Activated naive CD8-positive, alpha-beta T cell treated with anti-CD3 and anti-CD28 coated beads, Interleukin-2, amount 10 ng/mL, durations not matched to agents 7 days and 5 days (primary cell): ENCODE measurements at places on chromosomes 6 and 20. TPM values are rescaled to one million over a fixed set of nuclear protein-coding genes. Genes with fewer than 3 reads are reported as not detected.

GRCh38 chr6:46876126-46876525 is 45.6 kb downstream of the ADGRF5 start:
- no peak overlapping the region for H3K27ac ChIP-seq
- no peak for DNase-seq
- no peaks in the 10 kb centered on the region for H3K36me3 ChIP-seq
- H3K27me3 ChIP-seq: peaks cover 11% of the 10 kb centered on the region
- no peak overlapping the region for H3K4me3 ChIP-seq

- peaks cover 2% of the 10 kb centered on the region for H3K4me1 ChIP-seq
- no peak overlapping the region for H3K4me3 ChIP-seq
- H3K27me3 ChIP-seq: no peaks in the 10 kb centered on the region
- DNase-seq: no peak
- no peaks in the 10 kb centered on the region for H3K36me3 ChIP-seq
- no peak overlapping the region for H3K27ac ChIP-seq
These were observed 76.8 kb downstream of the SEL1L2 start for GRCh38 chr20:13913572-13913971.

GRCh38 chr6:98924647-98925046 is 23.1 kb downstream of the FBXL4 start:
- H3K27ac ChIP-seq: no peak overlapping the region

DNA sequence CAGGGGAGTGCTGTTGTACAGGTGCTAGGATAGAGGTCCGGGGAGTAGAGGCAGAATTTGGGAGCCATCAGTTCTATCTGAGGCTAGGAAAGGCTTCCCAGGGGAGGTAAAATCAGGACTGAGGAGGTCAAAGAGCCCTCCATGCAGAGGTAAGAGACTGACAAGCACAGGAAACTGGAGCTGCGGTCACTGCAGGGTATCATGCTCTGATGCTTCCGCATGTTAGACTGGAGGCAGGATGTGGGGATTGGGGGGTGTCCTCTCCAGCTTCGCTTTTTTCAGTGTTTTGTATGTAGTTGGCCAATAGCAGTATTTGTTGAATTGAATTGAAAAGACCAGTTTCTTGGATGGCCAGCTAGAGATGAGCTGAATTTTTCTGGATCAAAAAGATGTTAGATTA is 87.8 kb downstream of the SLC22A3 start:
- peaks cover 9% of the 10 kb centered on the region for H3K4me1 ChIP-seq
- peak overlapping the region; percentile 62 for H3K27ac ChIP-seq
- H3K27me3 ChIP-seq: peaks cover 69% of the 10 kb centered on the region
- peak; percentile 32 for DNase-seq
- H3K36me3 ChIP-seq: no peaks in the 10 kb centered on the region

DNA sequence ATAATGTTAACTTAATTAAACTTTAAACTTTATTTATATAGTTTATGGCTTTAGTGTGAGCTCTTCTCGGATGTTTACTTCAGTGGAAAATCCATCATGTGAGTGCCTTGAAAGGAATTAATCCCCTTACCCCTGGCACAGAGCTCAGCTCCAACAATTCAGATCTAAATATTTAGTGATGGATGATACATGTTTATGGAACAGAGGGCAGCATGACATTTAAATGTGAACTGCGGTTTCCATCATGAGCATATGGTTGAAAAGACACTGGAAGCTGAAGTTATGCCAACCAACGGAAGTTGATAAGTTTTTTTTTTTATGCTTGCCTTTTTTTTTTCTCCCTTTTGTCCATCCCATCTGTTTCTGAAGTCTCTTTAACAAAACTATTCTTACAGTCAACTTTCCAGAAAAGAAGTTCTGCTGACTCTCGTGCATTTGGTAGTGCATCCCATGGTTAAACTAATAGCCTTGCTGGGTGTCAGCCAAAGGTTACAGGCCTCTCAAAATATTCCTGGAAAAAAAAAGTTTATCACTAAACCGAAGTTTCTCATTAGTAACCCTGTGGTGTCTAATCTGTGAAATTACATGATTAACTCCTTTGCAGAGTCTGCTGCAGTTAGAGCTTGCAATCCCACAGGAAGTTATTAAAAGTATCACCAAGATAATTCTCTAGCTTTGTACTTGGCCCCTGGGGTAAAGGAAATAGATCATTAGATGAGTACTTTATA is 243.9 kb upstream of the TCF21 start:
- no peaks in the 10 kb centered on the region for H3K36me3 ChIP-seq
- H3K4me1 ChIP-seq: no peaks in the 10 kb centered on the region
- H3K4me3 ChIP-seq: no peak overlapping the region
- H3K27ac ChIP-seq: no peak overlapping the region

DNA sequence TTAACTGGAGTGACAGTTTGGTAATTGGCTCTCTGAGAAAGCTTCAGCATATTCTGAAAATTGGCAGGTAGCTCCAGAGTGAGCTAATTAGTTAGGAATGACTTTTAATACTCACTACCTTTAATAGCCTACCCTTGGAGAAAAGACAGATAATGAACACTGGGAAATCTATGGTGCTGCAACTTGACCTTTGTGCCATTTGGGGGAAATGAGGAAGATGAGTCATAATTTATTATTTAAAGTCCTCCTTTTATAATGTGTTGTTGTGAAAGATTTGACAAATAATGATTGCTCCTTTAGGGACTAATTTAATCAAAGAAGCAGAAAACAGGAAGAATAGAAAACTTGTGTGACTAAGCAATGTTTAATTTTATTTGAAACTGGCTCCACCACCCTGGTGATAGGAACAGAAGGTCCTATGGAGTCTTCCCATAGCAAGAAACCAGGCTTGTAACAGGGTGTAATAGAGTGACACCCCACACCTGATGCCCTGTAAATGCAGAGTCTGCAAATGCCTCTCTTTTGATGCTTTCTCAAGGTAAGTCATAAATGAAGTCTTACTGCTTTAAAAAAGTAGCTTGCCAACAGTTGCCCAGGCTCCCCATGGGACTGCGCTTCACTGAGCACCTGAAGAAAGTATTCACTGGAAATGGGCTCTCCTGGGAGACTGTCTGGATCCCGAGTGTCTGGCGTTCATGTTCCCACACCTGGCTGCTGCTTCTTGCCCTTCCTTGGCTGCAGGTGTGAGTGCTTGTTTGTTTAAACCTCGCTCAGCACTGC is 134.4 kb downstream of the LRRC1 start:
- no peaks in the 10 kb centered on the region for H3K27me3 ChIP-seq
- no peaks in the 10 kb centered on the region for H3K36me3 ChIP-seq
- H3K4me3 ChIP-seq: no peak overlapping the region
- H3K27ac ChIP-seq: no peak overlapping the region
- DNase-seq: no peak

- no peaks in the 10 kb centered on the region for H3K36me3 ChIP-seq
- no peak for DNase-seq
- no peak overlapping the region for H3K4me3 ChIP-seq
- no peaks in the 10 kb centered on the region for H3K4me1 ChIP-seq
- H3K27ac ChIP-seq: no peak overlapping the region
These were observed 25.0 kb downstream of the FBXO5 start for GRCh38 chr6:152957796-152958195.

- DNase-seq: no peak
- H3K27ac ChIP-seq: no peak overlapping the region
- H3K4me1 ChIP-seq: peaks cover 8% of the 10 kb centered on the region
- H3K36me3 ChIP-seq: peaks cover 39% of the 10 kb centered on the region
- H3K4me3 ChIP-seq: no peak overlapping the region
These were observed 3.8 kb upstream of the SIRPD start for GRCh38 chr20:1561350-1561749.

GRCh38 chr6:25239498-25239897 is 39.7 kb upstream of the CARMIL1 start:
- H3K4me1 ChIP-seq: peaks cover 3% of the 10 kb centered on the region
- DNase-seq: no peak
- H3K27ac ChIP-seq: no peak overlapping the region
- H3K36me3 ChIP-seq: no peaks in the 10 kb centered on the region

GRCh38 chr6:110398778-110399177 is 16.6 kb downstream of the DDO start:
- H3K4me3 ChIP-seq: no peak overlapping the region
- H3K36me3 ChIP-seq: no peaks in the 10 kb centered on the region
- H3K27ac ChIP-seq: no peak overlapping the region
- H3K4me1 ChIP-seq: peaks cover 3% of the 10 kb centered on the region
- peaks cover 3% of the 10 kb centered on the region for H3K27me3 ChIP-seq

DNA sequence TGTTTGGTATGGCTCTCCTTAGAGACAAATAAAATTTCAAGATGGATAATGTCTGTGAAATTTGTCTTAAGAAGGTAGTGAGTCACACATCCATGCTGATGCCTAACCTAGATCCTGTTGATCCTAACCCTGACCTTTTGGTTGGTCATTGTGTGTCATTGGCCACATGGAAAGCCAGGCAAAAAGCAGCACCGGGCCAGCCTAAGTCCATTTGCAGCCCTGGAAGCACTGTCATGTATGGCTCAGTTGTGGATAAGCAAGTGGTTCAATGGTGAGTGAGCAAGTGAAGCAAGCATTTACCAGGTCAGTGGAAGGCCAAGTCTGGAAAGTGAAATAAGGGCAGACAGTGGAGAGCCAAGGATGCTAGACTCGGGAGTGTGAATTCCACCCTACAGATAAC is 12.1 kb upstream of the XRN2 start:
- H3K27me3 ChIP-seq: peaks cover 17% of the 10 kb centered on the region
- no peak for DNase-seq
- no peaks in the 10 kb centered on the region for H3K4me1 ChIP-seq
- H3K36me3 ChIP-seq: no peaks in the 10 kb centered on the region

- no peaks in the 10 kb centered on the region for H3K27me3 ChIP-seq
- DNase-seq: no peak
- H3K4me3 ChIP-seq: no peak overlapping the region
- no peak overlapping the region for H3K27ac ChIP-seq
- peaks cover 6% of the 10 kb centered on the region for H3K4me1 ChIP-seq
- no peaks in the 10 kb centered on the region for H3K36me3 ChIP-seq
These were observed 284.8 kb downstream of the PTPRK start for GRCh38 chr6:128235556-128235955.

DNA sequence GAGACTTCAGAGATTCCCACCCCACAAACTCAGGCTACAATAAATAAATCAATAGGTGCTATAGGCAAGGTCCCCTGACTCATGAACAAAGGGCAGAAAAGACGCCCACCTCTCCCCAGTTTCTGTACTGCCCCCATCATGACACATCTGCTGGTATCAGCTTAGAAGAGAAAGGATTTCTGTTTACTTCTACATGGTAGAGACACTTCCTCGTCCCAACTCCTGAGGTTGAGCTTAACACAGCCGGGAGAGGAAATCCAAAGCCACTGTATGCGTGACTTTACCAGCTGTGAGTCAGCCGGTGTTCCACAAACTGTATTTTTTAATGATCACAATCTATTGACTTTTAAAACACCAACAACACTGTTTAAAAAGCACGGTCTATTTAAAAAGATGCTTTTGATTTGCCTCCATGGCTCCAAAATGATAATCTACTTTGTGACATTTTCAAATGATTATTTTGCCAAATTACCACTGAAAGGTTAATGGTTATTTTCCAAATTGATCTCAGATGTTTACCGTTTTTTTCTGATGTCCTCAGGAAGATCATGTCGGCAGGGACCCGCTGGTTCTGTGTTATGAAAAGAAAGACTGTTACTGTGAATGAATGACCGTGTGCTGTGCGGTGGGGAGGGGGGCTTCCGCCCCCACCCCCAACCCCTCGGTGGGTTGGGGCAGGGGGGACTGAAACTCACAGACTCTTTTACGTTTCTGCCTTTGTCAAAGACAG is 72.5 kb downstream of the ATP9A start:
- no peaks in the 10 kb centered on the region for H3K36me3 ChIP-seq
- no peak overlapping the region for H3K27ac ChIP-seq
- H3K4me3 ChIP-seq: no peak overlapping the region
- peaks cover 16% of the 10 kb centered on the region for H3K4me1 ChIP-seq

- H3K27ac ChIP-seq: no peak overlapping the region
- no peak for DNase-seq
- H3K4me3 ChIP-seq: no peak overlapping the region
These were observed 56.5 kb upstream of the DST start for GRCh38 chr6:56699066-56699654.

GRCh38 chr6:149318581-149319286 is 1.2 kb downstream of the TAB2 start:
- peaks cover 23% of the 10 kb centered on the region for H3K36me3 ChIP-seq
- no peaks in the 10 kb centered on the region for H3K27me3 ChIP-seq
- peak overlapping the region; percentile 87 for H3K4me3 ChIP-seq
- H3K4me1 ChIP-seq: peaks cover 35% of the 10 kb centered on the region

GRCh38 chr6:40355066-40355465 is 232.1 kb downstream of the LRFN2 start:
- no peak overlapping the region for H3K4me3 ChIP-seq
- no peaks in the 10 kb centered on the region for H3K36me3 ChIP-seq
- peaks cover 3% of the 10 kb centered on the region for H3K27me3 ChIP-seq

BAK1 gene
- 48.0 TPM for total RNA-seq

TRIM40 gene
- total RNA-seq: not detected

IMPG1 gene
- total RNA-seq: not detected

KCNK17 gene
- total RNA-seq: not detected

TAP2 gene
- 210 TPM for total RNA-seq

WFDC5 gene
- not detected for total RNA-seq

PCNA gene
- 393 TPM for total RNA-seq
